GM23338 (cell line): ENCODE measurements at places on chromosomes 11 and 22.

DNA sequence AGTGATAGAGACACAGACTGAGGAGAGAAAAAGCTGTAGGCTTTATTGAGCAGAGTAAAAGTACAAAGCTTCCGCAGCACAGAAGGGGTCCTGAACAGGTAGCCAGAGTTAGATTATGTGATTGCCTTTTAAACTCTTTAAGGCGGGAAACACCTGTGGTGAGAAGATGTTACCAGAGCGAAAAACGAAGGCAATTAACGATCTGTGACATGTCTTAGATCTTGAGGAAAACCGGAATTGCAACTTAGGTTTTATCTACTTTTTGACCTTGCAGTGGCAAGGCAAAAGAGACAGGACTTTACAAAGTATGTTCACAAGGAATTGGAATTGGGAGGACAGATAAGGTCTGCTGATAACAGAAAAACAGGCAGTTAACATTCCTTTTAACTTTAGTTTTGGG lies 493.6 kb upstream of the FAT3 start:
- DNase-seq, result no peak

- no peak for DNase-seq
Measured at GRCh38 chr11:108624196-108624925, 30.8 kb upstream of the EXPH5 start.

DNA sequence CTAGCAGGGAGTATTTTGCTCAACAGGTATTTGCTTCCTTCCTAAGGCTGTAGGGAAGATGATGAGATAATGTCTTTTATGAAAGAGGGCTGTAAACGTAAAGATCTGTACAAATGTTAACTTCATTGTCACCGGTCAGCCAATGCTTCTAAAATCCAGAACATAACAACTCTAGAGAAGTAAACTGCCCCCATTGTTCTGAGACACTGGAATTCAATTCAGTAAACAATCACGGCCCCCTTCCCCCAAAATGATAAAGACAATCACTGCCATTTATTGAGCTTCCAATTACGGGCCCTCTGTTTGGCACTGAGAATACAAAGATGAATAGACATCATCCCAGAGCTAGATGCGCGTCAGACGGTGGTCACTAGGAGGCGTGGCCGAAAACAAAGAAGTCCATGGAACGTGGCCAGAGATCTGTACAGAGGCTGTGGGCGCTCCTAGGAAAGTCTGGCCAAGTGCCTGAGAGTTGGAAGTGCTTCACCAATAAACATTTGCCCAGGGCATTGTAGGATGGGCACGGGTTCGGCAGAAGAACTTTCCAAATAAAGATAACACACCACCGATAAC lies 576 bp downstream of the TMEM258 start:
- peak; percentile 80 for DNase-seq

GRCh38 chr22:26453812-26454500 lies 24.9 kb downstream of the ASPHD2 start:
- no peak for DNase-seq
